ENCODE measurements at places on chromosomes 11 and 22. TPM values are rescaled to one million over a fixed set of nuclear protein-coding genes. Genes with fewer than 3 reads are reported as not detected.

GRCh38 chr11:75733431-75734107 lies 15.9 kb downstream of the MOGAT2 start:
- peak; percentile 10 for DNase-seq

DNA sequence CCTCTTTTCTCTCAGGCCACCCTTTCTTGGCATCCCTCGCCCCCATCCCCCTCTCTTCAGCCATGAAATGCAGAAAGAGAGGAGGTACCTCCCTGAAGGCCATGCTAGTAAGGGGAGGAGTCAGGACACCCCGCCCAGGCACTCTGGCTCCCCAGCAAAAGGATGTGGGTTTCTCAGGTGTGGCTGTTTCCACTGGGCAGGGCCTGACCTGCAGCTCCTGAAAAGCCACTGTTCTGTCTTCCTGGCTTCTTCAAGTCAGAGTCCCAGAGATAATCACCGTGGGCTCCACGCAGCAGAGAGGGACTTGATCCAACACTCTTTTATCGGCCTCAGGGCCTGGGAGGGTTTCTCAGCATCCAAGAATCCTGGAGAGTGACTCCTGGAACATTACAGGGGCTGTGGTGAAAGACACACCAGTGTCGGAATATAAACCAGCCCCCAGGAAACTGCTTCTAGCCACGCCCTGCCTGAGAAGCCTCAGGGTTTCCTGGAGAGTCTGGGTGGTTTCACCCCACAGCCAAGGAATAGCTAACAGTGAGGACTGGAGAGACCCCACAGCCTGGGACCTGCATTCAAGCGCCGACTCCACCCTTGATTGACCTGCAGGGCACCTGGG lies 45.7 kb upstream of the TSPAN18 start:
- DNase-seq: peak; percentile 53

GRCh38 chr22:24819911-24820461 lies 14.0 kb downstream of the SGSM1 start:
- DNase-seq: no peak

SLC22A8 gene
- not detected for total RNA-seq

GAS2 gene
- total RNA-seq: 0.22 TPM

PRAME gene
- total RNA-seq: 53.8 TPM

PLA2G6 gene
- 10.1 TPM for total RNA-seq

TMEM121B gene
- 0.24 TPM for total RNA-seq

CSNK2A3 gene
- 3.6 TPM for total RNA-seq

CHRM1 gene
- total RNA-seq: not detected

GGT5 gene
- not detected for total RNA-seq

Data from A172 (cell line).